ENCODE measurements at places on chromosomes 2 and 18.

DNA sequence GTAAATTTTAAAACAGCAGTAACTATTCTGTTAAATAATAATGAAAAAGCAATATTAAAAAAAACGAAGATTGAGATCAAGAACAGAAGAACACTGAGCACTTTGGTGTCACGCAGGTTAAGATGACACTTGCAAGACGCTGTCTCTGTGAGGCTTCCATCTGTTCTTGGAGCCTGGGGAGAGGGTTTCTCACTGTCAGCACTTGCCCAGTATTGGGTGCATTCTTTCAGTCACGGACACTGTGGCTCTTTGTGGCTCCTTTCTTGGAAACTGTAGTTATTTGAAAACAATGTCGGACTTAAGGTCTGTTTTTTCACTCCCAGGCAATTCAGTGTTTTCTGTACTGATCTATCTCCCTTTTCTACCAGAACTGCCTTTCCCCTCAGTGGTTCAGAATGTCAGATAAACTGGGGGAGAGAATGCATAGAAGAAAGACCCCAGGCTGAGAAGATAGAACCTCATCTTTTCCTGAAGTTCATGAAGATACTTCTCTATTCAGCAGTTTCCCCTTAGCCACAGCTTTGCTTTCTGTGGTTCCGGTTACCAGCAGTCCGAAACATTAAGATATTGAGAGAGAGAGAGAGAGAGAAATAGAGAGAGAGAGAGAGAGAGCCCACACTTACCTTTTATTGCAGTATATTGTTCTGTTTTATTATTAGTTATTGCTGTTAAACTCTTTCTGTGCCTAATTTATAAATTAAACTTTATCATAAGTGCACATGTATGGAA is 283.3 kb downstream of the DCDC2C start:
- no peak for DNase-seq

DNA sequence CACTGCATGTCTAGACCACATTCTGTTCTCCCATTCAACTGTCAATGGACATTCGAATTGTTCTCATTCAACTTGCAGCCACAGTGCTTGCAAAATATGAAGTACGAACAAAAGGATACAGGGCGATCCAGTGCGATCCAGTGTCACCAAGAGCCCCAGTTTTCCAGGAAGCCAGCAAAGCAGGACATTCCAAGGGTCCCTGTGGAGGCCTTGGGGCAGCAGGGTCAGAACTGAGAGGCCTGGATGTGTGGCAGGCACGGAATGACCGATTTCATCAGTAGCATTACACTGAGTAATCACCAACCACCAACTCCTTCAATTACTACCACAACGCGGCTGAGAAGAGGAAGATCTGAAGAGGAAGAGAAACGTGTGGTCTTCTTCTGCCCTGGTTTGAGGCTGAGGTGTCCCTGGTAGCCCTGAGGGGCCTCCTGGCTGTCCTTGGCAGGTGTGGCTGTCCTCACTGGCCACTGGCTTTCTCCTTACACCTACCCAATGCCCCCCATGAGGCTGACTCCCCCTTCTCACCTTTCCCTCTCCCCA is 172.7 kb upstream of the FHL2 start:
- DNase-seq, result no peak

DNA sequence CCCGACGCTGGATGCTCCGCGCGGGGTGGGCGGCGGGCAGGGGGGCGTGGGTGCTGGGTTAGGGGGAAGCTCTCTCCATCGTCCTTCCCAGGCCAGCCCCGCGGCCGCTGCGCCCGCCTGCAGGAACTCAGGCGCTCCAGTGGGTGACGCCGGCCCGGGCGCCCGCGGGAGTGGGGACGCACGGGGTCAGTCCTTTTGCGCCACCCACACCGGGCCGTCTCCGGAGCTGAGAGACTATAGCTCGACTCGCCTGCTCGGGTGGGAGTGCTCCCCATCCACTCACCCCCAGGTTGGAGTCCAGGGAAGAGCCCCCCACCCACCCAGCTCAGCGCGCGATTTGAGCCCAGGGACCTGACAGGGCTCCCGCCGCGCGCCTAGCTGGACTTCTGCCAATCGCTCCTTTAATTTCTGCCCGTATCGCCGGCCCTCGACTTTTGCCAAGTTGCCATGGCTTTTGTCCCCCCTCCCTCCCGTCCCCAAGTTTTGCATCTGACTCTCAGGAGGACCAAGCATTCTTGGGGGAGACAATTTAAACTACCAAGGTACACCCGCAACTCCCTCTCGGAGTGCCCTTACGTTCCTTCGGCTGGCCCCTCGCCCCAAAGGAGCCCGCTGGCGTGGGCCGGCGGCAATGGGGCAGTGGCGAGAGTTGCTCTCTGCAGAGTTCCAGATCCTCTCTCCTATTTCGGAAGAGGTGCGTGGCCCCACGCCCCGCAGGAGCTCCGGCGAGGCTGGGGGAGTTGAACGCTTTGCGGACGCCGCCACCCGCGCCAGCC is 205.8 kb upstream of the SMAD2 start:
- DNase-seq, result no peak

GRCh38 chr18:49656073-49656692 is 94.3 kb downstream of the LIPG start:
- no peak for DNase-seq

GRCh38 chr18:56481751-56482150 is 156.6 kb downstream of the TXNL1 start:
- DNase-seq, result no peak

GRCh38 chr18:22591222-22591621 is 173.5 kb upstream of the CTAGE1 start:
- DNase-seq, result no peak

- DNase-seq, result no peak
Observed at GRCh38 chr2:207316906-207317305, 151.2 kb upstream of the KLF7 start.

DNA sequence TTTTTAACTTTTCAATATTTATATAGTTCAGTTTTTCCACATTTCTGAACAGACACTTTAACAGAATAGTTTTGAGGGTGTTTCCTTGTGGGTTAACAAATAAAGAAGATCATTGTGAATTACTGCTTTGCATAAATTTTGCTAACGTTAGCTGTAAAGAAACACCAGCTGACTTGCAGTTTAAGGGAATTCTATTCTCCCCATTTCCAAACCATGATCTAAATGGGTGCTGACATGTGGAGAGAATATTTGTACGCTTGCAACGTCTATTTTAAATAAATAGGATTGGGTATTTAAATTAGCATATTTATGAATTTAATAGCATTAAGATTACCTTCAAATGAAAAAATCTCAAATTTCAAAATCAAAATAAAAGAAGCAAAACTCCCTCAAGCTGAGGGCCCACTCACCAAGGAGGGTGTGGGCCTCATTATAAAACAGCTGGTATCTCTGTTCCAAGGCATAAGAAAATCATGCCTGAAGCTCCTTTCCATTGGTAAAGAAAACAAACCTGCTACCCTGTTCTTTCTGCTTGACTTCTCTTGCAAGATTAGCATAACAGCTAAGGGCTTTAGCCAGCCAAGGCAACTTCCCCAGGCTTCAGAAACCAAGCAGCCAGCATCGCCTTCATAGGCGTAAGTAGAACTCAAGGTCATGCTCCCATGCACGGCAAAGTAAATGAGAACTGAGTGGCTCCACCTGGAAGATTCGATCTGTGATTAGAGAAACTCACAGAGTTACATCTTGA is 3.2 kb downstream of the MRO start:
- DNase-seq, result no peak

DNA sequence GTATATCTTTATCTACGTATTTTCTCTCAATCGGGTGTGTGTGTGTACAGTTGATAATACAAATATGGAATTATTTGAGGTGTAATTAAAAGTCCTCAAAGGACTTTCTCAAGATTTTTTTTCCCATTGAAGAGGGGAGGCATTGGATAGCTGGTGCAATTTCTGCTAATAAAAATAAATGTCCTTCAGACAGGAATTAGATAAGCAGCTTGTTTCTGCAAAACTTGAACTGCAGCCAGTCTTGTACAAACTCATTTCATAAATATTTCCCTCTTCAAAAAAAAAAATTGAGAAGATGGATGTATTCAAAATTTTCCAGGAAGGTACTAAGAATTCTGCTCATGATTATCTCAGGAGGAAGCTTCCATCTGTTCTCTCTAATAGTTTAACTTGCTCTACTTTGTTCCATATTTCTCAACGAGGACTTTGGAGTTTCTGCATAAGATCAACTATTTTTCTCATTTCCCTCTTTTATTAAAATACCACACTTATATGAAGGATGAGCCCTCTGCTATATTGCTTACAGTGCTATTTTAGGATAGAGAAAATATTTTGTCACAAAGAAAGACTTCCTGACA is 33.0 kb upstream of the GLS start:
- DNase-seq, result no peak

GRCh38 chr18:21321711-21322110 is 79.7 kb downstream of the GREB1L start:
- no peak for DNase-seq

DNA sequence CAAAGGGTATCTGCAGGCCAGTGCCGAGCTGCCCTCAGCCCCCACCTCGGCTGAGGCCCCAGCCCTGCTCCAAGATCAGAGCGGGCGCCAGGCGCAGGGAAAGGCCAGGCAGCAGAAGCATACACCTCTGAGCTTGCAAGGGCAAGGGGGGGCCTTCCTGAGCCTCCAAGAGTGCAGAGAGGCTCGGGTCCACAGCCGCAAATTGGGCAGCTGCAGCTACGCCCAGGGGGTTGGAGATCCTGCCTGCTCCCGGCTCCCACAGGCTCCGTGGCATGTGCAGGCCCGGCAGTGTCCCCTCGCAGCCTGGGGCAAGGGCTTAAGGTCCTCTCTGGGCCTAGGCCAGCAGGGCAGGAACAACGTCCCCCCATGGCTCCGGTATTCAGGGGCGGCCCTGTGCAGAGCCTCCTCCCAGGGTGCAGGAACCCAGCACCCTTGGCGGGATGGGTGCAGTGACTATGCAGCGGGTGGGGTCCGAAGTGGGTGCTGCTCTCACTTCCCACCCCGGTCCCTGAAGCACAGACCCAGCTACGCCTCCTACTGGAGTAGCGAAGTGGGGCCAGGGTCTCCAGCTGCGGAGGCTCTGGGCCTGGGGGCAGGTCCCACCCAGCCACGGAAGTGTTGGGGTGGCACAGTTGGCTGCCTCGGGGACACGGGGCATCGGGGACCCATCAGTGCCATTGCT is 120.2 kb upstream of the TMEFF2 start:
- no peak for DNase-seq

DNA sequence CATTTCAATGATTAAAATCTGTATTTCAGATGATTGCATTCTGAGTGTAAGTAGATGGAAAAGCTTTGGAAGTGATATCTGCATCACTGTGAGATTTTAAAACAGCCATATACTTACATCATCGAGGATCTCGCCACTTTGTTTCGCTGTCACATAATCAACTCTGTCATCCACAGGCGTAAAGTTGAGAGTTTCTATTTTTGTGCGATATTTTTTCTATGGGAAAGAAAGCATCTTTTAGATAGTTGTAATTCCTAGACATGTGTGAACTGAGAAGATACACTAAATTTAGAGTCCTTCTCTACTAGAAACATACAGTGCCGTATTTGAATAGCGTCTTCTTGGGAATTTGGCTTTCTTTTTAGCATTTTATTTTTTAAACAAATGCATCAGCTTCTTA is 158.8 kb downstream of the RIF1 start:
- no peak for DNase-seq

DNA sequence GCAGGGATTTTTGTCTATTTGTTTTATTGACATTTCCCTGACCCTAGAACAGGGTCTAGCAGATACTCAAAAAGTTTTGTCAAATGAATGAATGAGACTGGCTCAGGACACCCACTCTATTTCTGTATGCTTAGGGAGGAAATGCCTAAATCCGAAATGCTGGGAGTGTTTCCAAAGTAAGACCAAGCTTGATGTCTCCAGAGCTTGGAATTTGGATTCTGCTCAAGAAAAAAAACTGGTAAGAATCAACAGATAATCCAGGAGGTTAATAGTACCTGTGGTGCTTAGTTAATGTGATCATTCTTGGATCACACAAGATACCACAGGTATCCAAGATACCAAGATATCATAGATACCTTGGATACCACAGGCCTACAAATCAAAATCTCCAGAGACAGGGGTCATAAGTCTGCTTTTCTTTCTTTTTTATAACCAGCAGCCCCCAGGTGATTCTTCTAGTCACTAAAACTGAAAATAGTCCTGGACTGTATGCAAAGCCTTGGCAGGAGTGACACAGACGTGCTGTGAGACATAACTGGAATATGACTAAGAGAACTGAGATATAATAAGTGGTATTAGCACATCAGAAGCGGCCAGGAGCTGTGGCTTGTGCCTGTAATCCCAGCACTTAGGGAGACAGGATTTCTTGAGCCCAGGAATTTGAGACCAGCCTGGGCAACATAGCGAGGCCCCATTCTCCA is 39.9 kb upstream of the SP3 start:
- DNase-seq, result no peak

DNA sequence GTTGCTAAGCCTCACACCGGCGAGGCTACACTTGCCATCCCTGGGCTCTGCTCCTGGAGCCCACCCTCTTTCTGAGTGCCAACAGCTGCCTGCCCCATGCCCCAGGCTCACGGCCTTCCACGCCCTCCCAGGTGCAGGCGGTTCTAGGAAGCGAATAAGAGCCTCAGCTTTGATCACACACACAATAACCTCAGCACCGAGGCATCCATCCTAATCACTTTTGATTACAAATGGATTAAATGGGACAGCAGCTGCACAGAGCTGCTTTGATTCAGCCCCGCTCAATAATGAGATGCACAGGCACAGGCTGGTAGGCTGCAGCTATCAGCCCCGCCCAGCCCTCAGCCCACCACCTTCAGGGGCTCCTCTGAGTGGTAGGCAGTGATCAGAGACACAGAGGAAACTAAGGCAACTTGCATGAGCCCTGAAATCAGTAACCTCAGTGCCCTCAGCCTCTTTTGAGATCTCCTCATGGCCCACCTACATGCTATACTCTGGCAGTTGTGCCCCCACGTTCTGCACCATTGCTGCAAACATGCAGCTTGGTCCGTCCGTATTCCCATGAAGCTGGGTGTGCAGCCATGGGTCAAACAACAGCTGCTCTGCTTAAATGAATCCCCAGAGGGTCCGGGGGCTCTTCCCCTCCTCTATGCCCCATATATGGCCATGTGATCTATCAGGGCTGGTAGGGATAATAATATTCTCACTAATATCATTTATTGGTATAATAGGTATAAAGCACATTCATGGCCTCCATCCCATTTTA is 171.4 kb downstream of the SETBP1 start:
- DNase-seq, result no peak

- DNase-seq, result no peak
Observed at GRCh38 chr2:120986898-120987650, 251.4 kb downstream of the GLI2 start.

DNA sequence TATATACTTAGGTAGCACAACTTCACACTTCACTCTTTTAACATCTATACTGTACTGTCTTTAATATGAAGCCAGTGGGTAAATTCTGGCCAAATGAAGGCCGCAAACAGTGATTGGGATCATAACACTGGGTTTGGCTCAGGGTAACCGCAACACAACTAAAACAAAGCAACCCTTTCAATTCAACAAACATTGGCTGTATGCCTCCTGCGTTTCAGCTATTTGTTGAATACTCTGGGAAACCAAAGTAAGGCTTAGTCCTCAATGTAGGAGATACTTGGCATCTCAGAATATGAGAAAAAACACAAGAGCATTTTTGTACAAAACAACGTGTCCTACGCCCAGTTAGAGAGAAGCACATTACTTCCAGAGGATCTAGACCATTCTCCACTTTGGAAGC is 693.3 kb upstream of the KLHL29 start:
- DNase-seq, result no peak

- DNase-seq, result no peak
Observed at GRCh38 chr2:2704428-2705090, 373.5 kb upstream of the MYT1L start.

GRCh38 chr2:47076586-47077441 is 78.3 kb downstream of the STPG4 start:
- no peak for DNase-seq

- DNase-seq, result no peak
Observed at GRCh38 chr2:196555726-196556125, 83.8 kb upstream of the CCDC150 start.
